Lower leg skin (tissue), 4 donors: ENCODE measurements at places on chromosomes 12 and 14. TPM values are rescaled to one million over a fixed set of nuclear protein-coding genes. Genes with fewer than 3 reads are reported as not detected.

OR4E1 gene
- total RNA-seq: not detected

KRT6A gene
- total RNA-seq: 279 TPM

BBOF1 gene
- total RNA-seq: 2.2 TPM

GPD1 gene
- total RNA-seq: 36.2 TPM

B4GALNT3 gene
- 40.3 TPM for total RNA-seq

PAH gene
- total RNA-seq: not detected

RNASE3 gene
- not detected for total RNA-seq

SLC39A2 gene
- total RNA-seq: 44.0 TPM

CMTM5 gene
- 0.58 TPM for total RNA-seq

CHD8 gene
- total RNA-seq: 95.4 TPM

KLHL33 gene
- not detected for total RNA-seq
